ENCODE measurements at places on chromosomes 4 and X.

DNA sequence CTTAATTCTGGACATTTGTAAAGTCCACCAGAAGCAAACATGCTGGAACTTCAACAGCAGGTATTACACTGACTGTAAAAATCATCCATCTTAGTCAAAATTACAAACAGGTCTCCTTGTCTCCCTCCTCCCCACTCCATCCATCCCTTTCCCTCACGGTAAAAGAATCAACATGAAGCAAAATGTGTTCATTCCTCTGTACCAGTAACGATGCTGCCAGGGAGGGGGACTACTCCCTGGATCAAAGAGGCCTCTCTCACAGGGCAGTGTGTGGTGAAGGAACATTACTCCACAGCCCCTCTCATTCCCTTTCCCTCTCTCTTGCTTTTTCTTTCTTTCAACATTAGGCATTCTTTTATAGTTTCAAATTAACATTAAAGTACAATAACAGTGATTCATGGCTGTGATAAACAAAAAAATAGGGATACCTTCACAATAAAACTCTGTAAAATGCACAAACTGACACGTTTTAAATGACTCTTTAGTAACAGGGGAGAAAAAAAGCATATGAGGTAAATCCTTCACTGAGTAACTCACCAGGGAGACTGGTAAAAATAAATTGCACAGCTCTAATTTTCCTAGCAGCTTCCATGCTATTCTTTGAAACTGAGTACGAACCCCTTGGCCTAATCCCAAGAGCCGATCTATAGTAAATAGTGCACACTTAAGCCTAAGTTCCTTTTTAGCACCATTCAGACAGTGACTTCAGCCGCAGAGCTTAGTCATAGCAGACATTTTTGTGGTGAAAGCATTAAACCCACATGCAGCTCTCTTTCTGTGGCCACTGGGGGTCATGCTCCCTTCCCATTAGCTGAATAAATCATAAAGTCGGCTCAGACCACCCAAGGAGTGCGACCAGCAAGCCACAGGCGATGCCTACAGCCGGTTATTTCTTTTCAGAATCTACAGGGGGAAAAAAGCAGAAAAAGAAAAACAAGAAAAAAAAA, 215.6 kb upstream of the GYPA start:
- no peak for DNase-seq

DNA sequence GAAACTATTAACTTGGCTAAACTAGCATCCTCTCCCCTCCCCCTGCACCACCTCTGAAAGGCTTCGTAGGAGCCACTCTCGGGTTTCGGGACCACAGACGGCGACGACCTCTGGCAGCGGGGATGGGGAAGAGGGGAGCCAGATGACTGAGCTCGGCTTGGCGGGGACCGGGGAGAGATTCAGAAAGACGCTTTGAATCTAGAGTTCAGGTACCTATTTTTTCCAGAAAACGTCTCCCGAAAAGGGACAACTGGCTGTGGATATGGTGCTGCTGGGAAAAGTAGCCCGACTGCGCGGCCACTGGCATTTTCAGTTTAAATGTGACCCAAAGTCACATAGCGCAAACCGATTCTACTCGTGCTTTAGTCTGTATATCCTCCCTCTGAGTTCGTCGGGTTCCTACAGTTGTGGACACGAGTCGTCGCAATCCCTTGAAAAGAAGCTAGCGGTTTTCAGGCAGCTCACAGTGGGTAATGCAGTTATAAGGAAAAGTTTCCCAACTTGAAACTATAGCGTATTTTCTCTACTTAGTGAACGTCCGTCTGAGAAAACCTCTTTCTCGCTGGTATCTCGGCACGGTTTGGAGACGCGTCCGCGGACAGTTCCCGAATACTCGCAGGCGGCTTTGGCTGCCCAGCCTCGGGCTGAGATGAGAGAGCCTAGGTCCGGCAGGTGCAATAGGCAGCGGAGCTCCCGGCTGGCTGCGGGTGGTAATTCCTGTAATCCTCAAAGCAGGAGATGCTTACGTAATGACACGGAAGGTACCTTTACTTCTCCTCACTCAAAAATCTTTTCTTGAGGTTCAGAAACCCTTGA, 1.3 kb downstream of the PARM1 start:
- no peak for DNase-seq

- DNase-seq: no peak
These were observed 48.7 kb upstream of the SRD5A3 start for GRCh38 chr4:55297346-55297745.

GRCh38 chr4:41613821-41614220, 75.9 kb downstream of the LIMCH1 start:
- DNase-seq: no peak

DNA sequence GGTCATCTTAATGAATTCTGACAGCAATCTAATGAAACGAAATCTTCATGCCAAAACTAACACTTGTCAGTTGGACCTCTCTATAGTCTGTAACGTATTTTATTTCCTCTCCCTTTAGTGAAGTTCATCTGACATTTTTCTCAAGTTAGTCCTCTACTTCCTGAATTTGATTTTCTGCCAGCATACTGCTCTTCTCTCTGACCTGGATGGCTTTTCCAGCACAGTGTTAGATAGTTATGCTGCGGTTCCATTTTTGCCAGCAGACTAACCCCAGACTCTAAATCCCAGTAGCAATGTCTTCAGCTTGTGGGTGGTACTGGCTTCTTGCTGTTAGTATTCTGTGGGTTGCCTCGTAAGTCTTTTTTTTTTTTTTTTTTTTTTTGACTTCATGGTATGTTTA, 146.7 kb upstream of the VEGFC start:
- no peak for DNase-seq

GRCh38 chr4:120431180-120431579, 364.5 kb upstream of the MAD2L1 start:
- no peak for DNase-seq

DNA sequence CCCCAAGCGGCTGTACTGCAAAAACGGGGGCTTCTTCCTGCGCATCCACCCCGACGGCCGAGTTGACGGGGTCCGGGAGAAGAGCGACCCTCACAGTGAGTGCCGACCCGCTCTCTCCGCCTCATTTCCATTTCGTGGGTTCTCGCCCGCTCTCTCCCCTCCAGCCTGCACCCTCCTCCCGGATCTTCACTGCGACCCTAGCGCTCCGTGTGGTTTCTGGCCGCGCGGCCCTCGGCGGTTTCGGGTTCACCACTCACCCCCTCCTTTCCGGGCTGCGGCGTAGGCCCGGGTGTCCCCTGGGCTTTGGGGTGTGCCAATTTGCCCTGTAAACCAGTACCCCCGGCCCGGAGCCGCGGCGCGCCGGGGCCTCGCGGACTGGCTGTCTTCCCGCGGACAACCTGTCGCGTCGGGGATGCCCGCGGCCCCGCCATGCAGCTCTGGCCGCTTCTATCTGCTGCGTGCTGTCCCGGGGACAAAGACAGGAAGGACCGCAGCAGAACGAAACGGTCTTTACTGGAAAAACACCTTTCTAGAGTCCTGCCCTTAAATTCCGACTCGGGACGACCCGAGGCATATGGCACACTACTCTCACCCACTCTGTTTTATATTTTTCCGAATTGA, 737 bp downstream of the FGF2 start:
- DNase-seq: no peak

DNA sequence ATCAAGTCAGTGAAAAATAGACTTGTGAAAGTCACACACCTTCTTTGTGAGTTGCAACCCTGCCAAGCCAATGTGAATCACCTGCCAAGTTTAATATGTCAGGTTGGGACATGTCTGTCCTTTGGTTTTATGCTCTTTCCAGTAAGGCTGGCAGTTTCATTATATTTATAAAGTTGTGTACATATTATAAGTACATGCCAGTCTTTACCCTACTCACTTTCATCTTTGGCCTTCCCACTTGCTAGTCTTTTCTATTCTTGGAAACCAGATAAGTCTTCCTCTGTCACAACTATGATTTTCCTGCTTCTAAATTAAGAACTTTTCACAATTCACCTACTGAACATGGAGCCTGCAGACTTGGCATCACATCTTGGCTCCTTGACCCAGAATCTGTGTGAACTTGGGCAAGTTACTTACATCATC, 680.7 kb upstream of the BOD1L1 start:
- no peak for DNase-seq

GRCh38 chrX:26037367-26037766, 100.8 kb upstream of the MAGEB18 start:
- no peak for DNase-seq

GRCh38 chr4:80913381-80913780, 117.1 kb upstream of the BMP3 start:
- no peak for DNase-seq

GRCh38 chrX:37638047-37638446, 47.5 kb upstream of the XK start:
- DNase-seq: no peak

DNA sequence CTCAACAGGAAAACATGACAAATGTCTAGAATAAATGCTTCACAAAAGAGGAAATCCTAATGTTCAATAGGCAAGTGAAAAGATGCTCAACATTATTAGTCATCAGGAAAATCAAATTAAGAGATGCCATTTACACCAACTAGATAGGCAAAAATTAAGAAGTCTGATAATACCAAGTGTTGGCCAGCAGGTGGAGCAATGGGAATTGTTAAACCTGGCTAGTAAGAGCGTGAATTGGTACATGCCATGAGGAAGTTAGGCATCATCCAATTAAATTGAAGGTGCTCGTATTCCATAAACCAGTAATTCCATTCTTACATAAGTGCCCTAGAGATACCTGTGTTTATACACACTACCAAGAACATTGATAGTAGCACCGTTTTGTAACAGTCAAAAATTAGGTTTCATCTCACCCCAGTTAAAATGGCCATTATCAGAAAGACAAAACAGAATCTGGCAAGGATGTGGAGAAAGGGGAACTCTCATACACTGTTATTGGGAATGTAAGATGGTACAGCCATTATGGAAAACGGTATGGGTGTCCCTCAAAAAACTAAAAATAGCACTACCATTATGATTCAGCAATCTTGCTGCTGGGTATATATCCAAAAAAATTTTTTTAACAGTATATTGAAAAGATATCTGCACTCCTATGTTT, 14.0 kb upstream of the ZCCHC18 start:
- DNase-seq: no peak

DNA sequence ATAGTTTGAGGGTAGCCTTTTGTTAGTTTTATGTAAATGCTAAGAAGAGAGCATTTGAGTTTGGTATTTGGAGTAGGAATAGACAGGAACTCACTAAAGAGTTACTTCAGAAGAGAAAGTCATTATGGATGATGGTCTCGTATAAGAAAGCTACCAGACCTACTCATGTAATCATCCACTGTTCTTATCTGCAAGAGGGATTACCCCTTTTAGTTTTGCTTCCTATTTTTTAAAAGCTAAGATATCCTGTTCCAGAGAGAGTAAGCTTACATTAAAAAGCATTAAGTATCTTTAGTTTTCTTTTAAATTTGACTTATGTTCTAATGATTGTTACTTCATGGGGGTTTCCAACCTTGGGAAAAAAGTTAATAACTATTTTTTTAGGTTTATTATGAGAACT, 12.5 kb upstream of the ART3 start:
- no peak for DNase-seq

DNA sequence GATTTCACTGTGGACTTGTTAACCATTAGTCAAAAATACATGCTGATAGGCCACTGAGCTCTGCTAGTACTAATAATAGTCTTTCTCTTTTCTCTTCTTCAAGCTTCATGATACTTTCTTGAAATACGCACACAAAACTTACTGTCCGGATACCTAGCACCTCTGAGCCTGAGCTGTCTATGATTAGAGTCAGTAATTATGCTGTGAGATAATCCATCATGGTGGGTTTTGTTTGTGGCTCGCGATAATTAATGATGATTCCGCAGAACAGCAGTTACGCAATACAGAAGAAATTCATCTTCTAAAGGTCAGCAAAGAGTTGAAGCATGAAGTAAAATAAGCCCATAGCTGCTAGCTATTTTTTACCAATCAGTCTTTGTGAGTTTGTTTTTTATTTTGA, 511.5 kb upstream of the GALNT7 start:
- DNase-seq: no peak

DNA sequence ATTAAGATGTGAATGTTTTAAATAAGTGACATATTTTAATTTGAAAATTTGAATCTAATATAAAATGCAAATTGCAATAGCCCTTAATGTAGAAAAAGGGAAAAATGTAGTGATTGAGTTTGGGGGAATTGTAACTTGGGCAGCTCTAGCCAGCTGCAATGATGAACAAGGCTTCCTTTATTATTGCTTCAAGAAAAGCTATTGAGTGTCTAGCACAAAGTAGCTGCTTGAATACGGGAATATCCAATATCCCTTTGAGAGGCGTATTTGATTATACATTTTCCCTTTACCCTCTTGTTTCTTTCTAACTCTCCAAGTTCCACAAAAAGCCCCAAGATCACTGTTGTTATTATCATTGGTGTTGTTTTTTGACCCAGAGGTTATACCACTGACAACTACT, 21.8 kb downstream of the IL1RAPL1 start:
- DNase-seq: no peak

DNA sequence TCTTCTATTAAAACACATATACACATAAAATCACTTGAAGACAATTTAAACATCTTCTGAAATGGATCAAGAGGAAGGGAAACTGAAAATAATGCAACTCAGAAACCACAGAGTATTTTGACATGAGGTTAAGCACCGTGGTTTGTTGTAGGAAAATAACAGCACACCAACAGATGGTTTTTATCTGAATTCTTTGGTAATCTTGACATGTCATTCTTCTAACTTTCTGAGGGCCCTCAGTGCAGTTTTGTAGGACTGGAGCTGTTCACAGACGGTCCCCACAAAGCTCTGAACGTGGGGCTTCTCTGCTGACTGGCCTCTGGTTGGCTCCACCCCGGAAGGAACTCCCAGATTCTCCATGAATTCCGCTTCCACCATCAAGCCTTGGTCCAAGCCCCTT, 16.0 kb upstream of the TLR8 start:
- no peak for DNase-seq

- DNase-seq: no peak
These were observed 65.7 kb upstream of the FGF13 start for GRCh38 chrX:138777230-138777629.

- no peak for DNase-seq
These were observed 75.9 kb downstream of the C4orf51 start for GRCh38 chr4:145755802-145756201.

All from stimulated activated CD8-positive, alpha-beta memory T cell treated with anti-CD3 and anti-CD28 coated beads, Interleukin-4, amount 100 ng/mL, for 1 hour (primary cell).